Progenitor cell of endocrine pancreas (in vitro differentiated cells): ENCODE measurements at places on chromosomes 5 and 9. TPM values are rescaled to one million over a fixed set of nuclear protein-coding genes. Genes with fewer than 3 reads are reported as not detected.

The PLAA gene
- total RNA-seq = 46.0 and 46.6 TPM in 2 replicates

DNA sequence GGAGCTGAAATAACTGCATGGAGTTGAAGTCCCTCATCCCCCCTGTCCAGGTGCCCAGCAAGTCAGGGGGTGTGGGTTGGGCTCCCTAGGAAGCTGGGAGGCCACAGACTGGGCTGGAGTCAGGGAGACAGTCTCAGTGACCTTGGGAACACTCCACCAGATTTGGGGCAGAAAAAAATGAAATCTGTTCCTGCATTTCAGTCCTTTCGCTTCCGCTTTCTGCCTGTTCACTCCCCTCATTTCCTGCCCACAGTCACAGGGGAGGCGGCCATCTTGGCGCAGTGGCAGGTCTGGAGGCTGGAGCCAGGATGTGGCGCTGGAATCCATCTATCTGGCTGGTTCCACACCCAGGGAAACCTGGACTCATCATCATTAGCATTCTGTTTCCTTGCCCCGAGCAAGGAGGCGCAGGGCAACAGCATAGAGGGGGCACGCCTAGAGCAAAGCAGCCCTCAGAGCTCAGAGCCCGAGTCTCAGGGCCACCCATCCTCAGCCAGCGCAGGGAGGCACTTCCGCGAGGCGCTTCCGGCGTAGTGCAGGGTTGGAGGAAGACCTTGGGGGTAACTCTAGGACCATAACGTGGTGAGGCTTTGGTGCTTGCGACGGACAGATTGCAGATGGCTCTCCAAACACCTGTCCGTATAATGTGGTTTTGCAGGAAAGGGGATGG is 86.2 kb upstream of the HSPA9 start:
- H3K27ac ChIP-seq = no peak overlapping the region
- H3K27me3 ChIP-seq = peaks cover 20% of the 10 kb centered on the region
- no peak for DNase-seq
- H3K4me1 ChIP-seq = peaks cover 6% of the 10 kb centered on the region

The PPP3R2 gene
- not detected in 2 replicates for total RNA-seq

The TMOD1 gene
- 10.1 and 10.6 TPM in 2 replicates for total RNA-seq

GRCh38 chr5:145774442-145774841 is 60.7 kb downstream of the PRELID2 start:
- peaks cover 4% of the 10 kb centered on the region for H3K36me3 ChIP-seq
- H3K27me3 ChIP-seq = no peaks in the 10 kb centered on the region
- H3K27ac ChIP-seq = no peak overlapping the region
- no peaks in the 10 kb centered on the region for H3K4me1 ChIP-seq
- no peak for DNase-seq

GRCh38 chr5:137478043-137478442 is 21.1 kb downstream of the SPOCK1 start:
- no peaks in the 10 kb centered on the region for H3K4me1 ChIP-seq
- H3K27ac ChIP-seq = no peak overlapping the region
- H3K27me3 ChIP-seq = no peaks in the 10 kb centered on the region
- DNase-seq = no peak
- no peaks in the 10 kb centered on the region for H3K36me3 ChIP-seq
